ENCODE measurements at places on chromosomes 1 and 21. TPM values are rescaled to one million over a fixed set of nuclear protein-coding genes. Genes with fewer than 3 reads are reported as not detected.
A peak's percentile ranks its signal among the peaks of the same experiment; 100 is the strongest.

The B3GALT2 gene
- total RNA-seq = 8.8 TPM

The CAPN8 gene
- total RNA-seq = 123 TPM

- H3K27ac ChIP-seq = no peak overlapping the region
- DNase-seq = peak; percentile 51
- no peak overlapping the region for H3K4me3 ChIP-seq
- H3K36me3 ChIP-seq = no peaks in the 10 kb centered on the region
- no peaks in the 10 kb centered on the region for H3K4me1 ChIP-seq
Measured at GRCh38 chr21:35314857-35315582, 265.9 kb upstream of the RUNX1 start.

GRCh38 chr1:199172171-199173124 is 533.6 kb downstream of the PTPRC start:
- no peaks in the 10 kb centered on the region for H3K4me1 ChIP-seq
- H3K27me3 ChIP-seq = no peaks in the 10 kb centered on the region
- DNase-seq = peak; percentile 51

DNA sequence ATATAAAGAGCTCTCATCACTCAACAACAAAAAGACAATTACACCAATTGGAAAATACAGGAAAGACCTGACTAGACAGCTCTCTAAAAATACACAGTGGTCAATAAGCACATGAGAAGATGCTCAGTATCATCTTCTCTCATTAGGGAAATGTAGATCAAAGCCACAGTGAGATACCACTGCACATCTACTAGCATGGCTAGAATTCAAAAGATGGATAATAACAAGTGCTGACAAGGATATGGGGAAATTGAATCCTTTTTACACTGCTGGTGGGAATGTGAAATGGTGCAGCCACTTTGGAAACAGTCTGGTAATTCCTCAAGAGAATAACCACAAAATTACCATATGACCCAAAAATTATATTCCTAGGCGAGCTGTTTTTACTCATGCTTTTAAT is 9.4 kb downstream of the ACOT7 start:
- no peaks in the 10 kb centered on the region for H3K27me3 ChIP-seq
- H3K4me3 ChIP-seq = no peak overlapping the region
- DNase-seq = no peak
- H3K27ac ChIP-seq = no peak overlapping the region
- no peaks in the 10 kb centered on the region for H3K36me3 ChIP-seq
- H3K4me1 ChIP-seq = peaks cover 8% of the 10 kb centered on the region

DNA sequence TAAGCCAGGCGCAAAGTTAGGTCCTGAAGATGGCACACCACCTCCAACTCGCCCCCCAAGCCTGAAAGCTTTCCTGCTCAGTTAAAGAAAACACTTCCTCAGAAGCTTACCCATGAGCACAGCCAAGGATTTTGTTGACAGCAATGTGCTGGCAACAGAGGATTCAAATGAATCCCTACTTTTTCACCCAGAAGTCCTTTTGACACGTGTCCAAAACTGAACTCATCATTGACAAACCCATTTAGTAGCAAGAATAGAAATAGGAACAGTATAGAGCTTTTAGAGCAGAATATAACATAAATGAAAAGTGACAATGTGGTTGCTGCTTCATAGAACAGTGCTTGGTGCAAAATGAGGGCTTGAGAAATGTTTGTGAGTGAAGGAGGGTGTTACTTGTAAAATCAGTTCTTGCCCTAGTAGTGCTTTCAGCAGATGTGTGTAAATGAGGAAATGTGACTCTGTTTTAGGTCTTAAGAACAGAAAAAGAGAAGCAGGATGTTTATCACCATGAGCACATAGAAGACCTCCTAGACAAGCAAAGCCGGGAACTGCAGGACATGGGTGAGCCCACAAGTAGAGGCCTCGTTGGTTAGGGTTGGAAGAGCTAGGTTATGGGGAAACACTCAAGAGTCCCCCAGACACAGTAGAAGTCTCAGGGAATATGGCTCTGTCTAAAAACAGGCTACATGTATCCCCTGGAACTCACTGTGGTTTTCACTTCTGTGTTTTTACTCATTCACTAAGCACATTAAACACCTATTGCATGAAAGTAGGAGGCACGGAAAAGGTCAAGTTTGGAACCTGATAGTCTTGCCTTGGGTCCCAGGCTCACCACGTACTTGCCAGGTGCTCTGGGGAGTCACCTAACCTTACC is 48.6 kb upstream of the TMEM125 start:
- no peaks in the 10 kb centered on the region for H3K4me1 ChIP-seq
- no peaks in the 10 kb centered on the region for H3K27me3 ChIP-seq
- no peaks in the 10 kb centered on the region for H3K36me3 ChIP-seq
- H3K27ac ChIP-seq = no peak overlapping the region
- no peak overlapping the region for H3K4me3 ChIP-seq

DNA sequence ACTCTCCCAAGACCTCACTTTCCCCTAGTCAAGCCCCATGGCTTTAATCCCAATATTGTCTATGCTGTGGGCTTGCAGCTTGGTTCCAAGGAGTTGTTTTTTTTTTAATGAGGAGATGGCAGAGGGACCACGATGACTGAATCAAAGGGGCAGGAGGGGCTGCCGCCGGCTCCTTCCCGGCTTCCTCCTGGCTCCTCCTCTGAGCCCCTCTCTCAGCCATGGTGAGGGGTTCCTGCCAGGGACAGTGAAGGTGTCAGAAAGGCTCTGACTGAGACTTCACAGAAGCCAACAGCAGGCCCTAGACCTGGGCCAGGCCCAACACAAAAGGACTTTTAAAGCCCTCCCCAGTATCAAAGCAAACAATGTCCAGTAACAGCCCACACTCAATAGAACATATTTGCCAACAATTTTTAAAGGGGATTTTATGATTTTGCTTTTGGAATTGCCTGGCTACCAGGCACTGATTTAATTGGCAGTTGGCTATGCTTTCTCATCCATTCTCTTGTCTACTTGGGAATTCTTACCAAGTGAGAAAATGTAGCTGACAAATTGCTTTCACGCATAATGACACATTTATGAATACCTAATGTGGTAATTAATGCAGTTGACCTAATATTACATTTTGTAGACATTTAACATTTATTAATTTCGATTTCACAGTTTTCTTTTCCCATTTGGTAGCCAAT is 54.2 kb downstream of the FBXO2 start:
- H3K27me3 ChIP-seq = peaks cover 6% of the 10 kb centered on the region
- H3K4me3 ChIP-seq = no peak overlapping the region
- no peaks in the 10 kb centered on the region for H3K4me1 ChIP-seq
- no peaks in the 10 kb centered on the region for H3K36me3 ChIP-seq
- H3K27ac ChIP-seq = no peak overlapping the region
- DNase-seq = no peak

DNA sequence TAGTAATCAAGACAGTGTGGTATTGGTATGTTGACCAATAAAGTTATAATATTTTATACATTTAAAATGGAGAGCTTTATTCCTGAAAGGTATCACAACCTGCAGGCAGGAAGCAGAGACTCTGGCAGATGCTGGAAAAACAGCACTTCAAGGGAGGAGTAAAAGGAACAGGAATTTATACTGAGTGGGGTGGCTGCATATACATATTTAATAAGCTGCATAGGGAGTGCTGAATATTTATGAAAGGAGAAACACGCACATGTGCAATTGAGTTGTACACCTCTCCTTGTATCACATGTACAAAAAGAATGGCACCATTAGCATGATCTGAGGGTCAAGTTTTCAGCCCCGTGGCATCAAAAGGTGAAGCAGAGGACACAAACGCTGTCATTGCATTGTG is 104.9 kb upstream of the PAXBP1 start:
- H3K27me3 ChIP-seq = no peaks in the 10 kb centered on the region
- DNase-seq = no peak
- H3K4me3 ChIP-seq = no peak overlapping the region
- no peaks in the 10 kb centered on the region for H3K4me1 ChIP-seq
- no peak overlapping the region for H3K27ac ChIP-seq
- no peaks in the 10 kb centered on the region for H3K36me3 ChIP-seq

GRCh38 chr1:151723726-151724370 is 2.5 kb downstream of the RIIAD1 start:
- H3K27me3 ChIP-seq = peaks cover 21% of the 10 kb centered on the region
- no peak overlapping the region for H3K4me3 ChIP-seq
- no peaks in the 10 kb centered on the region for H3K36me3 ChIP-seq

GRCh38 chr1:28078262-28078661 is 10.1 kb downstream of the EYA3 start:
- H3K4me3 ChIP-seq = no peak overlapping the region
- H3K36me3 ChIP-seq = no peaks in the 10 kb centered on the region
- no peak overlapping the region for H3K27ac ChIP-seq
- H3K4me1 ChIP-seq = no peaks in the 10 kb centered on the region

DNA sequence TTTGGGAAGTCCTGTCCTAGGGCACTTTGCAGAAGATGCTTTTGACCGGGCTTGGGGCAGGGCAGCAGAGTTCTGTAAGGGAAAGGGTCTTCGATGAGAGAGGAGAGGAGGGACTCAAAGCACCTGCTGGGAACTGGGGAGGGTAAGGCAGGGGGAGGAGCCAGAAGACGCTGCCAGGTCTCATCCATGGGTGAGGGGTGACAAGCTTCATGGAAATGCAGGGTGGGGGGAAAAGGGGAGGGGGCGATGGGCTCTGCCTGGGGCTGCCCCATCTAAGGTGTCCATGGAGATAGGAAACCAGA is 20.9 kb upstream of the C2CD2 start:
- H3K27ac ChIP-seq = no peak overlapping the region
- no peak overlapping the region for H3K4me3 ChIP-seq
- no peaks in the 10 kb centered on the region for H3K4me1 ChIP-seq
